ENCODE measurements at places on chromosomes 3 and 15. TPM values are rescaled to one million over a fixed set of nuclear protein-coding genes. Genes with fewer than 3 reads are reported as not detected.

Gene TMEM207
- total RNA-seq = not detected

Gene MAP4
- 114 TPM for total RNA-seq

Gene CILP
- total RNA-seq = not detected

GRCh38 chr3:65902304-65902793, 136.4 kb downstream of the MAGI1 start:
- H3K36me3 ChIP-seq = no peaks in the 10 kb centered on the region
- no peaks in the 10 kb centered on the region for H3K27me3 ChIP-seq
- no peak for DNase-seq
- H3K4me3 ChIP-seq = no peak overlapping the region
- H3K27ac ChIP-seq = no peak overlapping the region

- H3K4me1 ChIP-seq = peaks cover 4% of the 10 kb centered on the region
- DNase-seq = no peak
- no peak overlapping the region for H3K27ac ChIP-seq
- H3K4me3 ChIP-seq = no peak overlapping the region
- H3K27me3 ChIP-seq = no peaks in the 10 kb centered on the region
- H3K36me3 ChIP-seq = no peaks in the 10 kb centered on the region
These were observed 2.0 kb upstream of the GP9 start for GRCh38 chr3:129058441-129059200.

GRCh38 chr3:187850258-187850921, 105.1 kb upstream of the BCL6 start:
- no peaks in the 10 kb centered on the region for H3K27me3 ChIP-seq
- DNase-seq = no peak
- H3K4me1 ChIP-seq = no peaks in the 10 kb centered on the region
- no peak overlapping the region for H3K27ac ChIP-seq
- no peak overlapping the region for H3K4me3 ChIP-seq
- H3K36me3 ChIP-seq = no peaks in the 10 kb centered on the region

- H3K4me1 ChIP-seq = peaks cover 33% of the 10 kb centered on the region
- no peaks in the 10 kb centered on the region for H3K36me3 ChIP-seq
- H3K27me3 ChIP-seq = no peaks in the 10 kb centered on the region
- no peak for DNase-seq
These were observed 13.0 kb downstream of the ZFAND6 start for GRCh38 chr15:80072285-80072994.

DNA sequence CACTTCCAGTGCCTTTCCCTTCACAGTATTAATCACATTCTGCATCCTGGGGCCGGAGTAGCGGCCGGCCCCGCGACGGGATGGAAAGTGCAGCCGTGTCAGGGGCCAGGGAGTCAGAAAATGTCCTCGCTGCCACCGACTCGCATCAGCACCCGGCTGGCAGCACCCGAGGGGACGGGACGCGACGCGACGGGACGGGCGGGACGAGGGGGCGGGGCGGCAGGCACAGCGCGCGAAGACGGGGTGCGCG, 353 bp downstream of the ATG3 start:
- no peaks in the 10 kb centered on the region for H3K36me3 ChIP-seq
- DNase-seq = no peak
- peaks cover 25% of the 10 kb centered on the region for H3K4me1 ChIP-seq
- H3K27me3 ChIP-seq = no peaks in the 10 kb centered on the region
- H3K4me3 ChIP-seq = peak overlapping the region; percentile 95
- peak overlapping the region; percentile 97 for H3K27ac ChIP-seq

GRCh38 chr15:85047271-85047948, 65.8 kb downstream of the PDE8A start:
- H3K27me3 ChIP-seq = no peaks in the 10 kb centered on the region
- no peaks in the 10 kb centered on the region for H3K36me3 ChIP-seq
- peak; percentile 26 for DNase-seq
- H3K4me1 ChIP-seq = peaks cover 8% of the 10 kb centered on the region
- no peak overlapping the region for H3K27ac ChIP-seq

GRCh38 chr3:12395349-12396012, 88.8 kb upstream of the TSEN2 start:
- no peaks in the 10 kb centered on the region for H3K27me3 ChIP-seq
- H3K4me3 ChIP-seq = no peak overlapping the region
- no peaks in the 10 kb centered on the region for H3K36me3 ChIP-seq
- no peak for DNase-seq

DNA sequence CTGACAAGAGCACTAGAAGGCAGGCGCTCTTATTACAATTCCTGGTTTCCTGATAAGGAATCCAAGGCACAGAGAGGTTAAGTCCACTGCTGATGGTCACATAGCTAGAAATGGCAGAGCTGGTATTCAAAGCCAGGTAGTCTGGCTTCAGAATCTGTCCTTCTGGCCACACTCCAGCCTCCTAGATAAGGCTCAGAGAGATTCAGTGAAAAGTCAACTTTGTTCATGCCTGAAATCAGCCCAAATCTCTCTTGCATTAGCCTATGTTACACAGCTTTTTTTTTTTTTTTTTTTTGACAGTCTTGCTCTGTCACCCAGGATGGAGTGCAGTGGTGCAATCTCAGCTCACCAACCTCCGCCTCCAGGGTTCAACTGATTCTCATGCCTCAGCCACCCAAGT, 21.1 kb upstream of the CMTM8 start:
- H3K27ac ChIP-seq = no peak overlapping the region
- H3K36me3 ChIP-seq = no peaks in the 10 kb centered on the region
- no peak overlapping the region for H3K4me3 ChIP-seq
- H3K27me3 ChIP-seq = no peaks in the 10 kb centered on the region
- no peak for DNase-seq

GRCh38 chr15:60528530-60528929, 49.6 kb upstream of the ICE2 start:
- no peak for DNase-seq
- no peaks in the 10 kb centered on the region for H3K27me3 ChIP-seq
- peaks cover 8% of the 10 kb centered on the region for H3K36me3 ChIP-seq
- H3K4me3 ChIP-seq = no peak overlapping the region
- peaks cover 32% of the 10 kb centered on the region for H3K4me1 ChIP-seq
